Activated CD8-positive, alpha-beta memory T cell treated with anti-CD3 and anti-CD28 coated beads for 1 hour (primary cell): ENCODE measurements at places on chromosomes 2 and 18.

- DNase-seq: no peak
These were observed 128.4 kb upstream of the CBLN2 start for GRCh38 chr18:72672364-72673184.

DNA sequence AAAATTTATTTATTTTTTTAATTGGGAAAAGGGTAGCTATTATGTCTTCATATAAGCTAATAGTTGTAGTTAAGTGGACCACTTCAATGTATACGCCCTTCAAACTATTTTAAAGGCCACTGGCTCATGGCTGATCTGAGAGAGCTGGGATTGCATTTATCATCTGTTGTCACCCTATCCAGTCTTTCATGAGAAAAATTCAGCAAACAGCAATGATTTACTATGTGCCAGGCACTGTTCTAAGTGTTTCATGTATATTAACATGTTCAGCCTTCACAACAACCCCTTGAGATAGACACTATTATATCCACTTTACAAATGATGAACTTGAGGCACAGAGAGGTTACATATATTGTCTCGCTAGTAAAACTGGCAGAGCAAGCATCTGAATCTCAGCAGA lies 66.1 kb upstream of the ZNF397 start:
- DNase-seq: no peak

- DNase-seq: no peak
These were observed 78.1 kb downstream of the ZNF516 start for GRCh38 chr18:76416911-76417310.

DNA sequence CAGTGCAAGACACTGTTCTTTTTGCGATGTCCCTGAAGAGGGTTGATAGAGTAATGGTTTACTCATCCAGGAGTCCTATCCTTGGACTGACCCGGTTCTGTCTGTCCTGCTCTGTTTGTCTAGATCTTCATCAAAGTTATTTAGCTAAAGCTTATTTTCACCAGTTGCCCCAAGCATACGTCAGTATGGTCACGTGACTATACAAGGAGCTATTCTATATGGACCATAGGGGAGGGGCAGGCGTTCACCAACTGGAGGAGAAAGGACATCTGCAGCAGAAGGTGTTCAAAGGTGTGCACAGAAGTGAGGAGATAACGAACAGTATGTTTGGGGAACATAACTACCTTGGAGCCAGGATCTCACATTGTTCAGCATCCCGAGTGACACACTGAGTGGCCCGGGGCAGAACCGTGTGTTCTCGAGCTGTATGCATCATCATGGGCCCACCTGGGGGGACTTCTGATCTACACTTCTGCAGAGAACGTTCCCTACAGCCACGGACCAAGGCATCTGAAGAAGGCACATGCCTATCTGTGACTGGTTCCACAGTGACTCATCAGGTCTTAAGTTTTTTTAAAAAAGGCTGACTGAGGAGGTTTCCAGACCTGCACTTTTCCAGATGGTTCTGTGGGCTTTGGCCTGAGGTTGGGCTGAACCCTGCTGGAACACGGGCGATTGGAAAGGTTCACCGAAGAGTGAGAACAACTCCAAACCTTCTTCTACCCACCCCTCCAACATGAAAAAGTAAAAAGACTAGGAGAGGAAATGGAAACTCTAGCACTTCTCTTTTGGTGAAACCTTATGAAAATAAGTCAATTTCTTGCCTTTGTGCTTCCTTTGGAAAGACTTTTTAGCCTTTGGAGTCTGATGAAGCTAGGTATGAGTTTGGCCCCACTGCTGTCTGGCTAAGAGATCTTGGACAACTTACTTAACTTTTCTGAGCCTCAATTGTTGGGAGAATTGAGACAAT lies 68.6 kb upstream of the YWHAQ start:
- DNase-seq: no peak

DNA sequence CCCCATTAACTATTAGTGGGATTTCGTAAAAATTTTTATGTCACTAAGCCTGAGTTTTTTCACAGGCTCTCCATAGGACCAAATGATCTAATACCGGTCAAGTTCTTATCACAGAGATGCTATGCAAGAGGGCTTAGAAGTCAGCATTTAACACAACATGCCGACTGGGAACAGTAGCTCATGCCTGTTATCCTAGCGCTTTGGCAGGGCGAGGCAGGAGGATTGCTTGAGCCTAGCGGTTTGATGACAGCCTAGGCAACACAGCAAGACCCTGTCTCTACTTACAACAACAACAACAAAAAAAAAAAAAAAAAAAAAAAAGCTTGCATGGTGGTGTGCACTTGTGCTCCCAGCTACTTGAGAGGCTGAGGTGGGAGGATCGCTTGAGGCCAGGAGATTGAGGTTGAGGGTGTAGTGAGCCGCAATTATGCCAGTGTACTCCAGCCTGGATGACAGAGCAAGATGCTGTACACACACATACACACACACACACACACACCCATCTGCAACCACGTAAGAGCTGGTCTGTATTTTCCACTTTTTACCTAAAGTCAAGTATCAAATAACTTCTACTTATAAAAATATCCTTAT lies 67.6 kb upstream of the FAM124B start:
- no peak for DNase-seq

GRCh38 chr2:20398956-20399567 lies 47.8 kb upstream of the RHOB start:
- DNase-seq: no peak

GRCh38 chr2:65228263-65228750 lies 676 bp downstream of the ACTR2 start:
- DNase-seq: no peak

- DNase-seq: no peak
These were observed 393.9 kb downstream of the BCL11A start for GRCh38 chr2:60159519-60159918.

DNA sequence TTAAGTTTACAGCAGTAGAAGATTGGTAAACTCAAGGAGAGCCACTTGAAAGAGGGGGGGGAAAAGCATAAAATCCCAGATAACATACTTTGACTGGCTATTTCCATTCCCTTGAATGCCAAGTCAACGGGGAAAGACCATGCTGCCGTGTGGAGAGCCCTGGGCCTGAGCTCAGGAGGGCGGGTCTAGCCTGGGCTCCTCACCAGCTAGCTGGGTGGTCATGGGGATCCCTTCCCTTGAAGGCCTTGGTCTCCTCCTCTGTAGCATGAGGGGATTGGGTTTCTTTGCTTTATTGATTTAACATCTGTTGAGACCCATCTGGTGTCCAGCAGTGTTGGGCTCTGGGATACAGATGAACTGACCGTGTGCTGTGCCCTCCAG lies 35.0 kb downstream of the TEX51 start:
- no peak for DNase-seq

GRCh38 chr2:102335871-102336366 lies 19.7 kb upstream of the IL18R1 start:
- no peak for DNase-seq

DNA sequence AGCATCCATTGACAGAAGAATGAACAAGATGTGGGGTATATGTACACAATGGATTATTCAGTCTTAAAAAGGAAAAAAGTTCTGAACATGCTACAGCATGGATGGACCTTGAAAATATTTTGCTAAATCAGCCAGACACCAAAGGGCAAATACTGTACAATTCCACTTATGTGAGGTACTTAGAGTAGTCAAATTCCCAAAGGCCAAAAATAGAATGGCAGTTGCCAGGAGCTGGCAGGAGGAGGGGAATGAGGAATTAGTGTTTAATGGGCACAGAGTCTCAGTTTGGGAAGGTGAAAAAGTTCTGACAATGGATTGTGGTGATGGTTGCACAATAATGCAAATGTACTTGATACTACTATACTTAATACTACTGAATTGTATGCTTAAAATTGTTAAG lies 193.2 kb downstream of the MBD2 start:
- no peak for DNase-seq

- peak; percentile 55 for DNase-seq
These were observed at the start of gene TET3 for GRCh38 chr2:73984203-73984921. TET3 (plus strand) TSS chr2:73984910; CDS start chr2:73986404, 1,494 bp downstream.

GRCh38 chr2:53786352-53786704 lies 425 bp downstream of the ASB3 start:
- no peak for DNase-seq

GRCh38 chr18:475202-476031 lies 25.1 kb downstream of the COLEC12 start:
- no peak for DNase-seq

DNA sequence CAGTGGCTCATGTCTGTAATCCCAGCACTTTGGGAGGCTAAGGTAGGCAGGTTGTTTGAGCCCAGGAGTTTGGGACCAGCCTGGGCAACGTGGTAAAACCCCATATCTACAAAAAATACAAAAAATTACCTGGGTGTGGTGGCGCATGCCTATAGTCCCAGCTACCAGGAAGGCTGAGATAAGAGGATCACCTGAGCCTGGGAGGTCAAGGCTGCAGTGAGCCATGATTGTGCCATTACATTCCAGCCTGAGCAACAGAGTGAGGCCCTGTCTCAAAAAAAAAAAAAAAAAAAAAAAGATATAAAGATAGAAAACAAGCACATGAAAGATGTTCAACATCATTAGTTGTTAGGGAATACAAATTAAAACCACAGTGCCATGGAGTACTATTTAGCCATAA lies 65.3 kb upstream of the UGP2 start:
- DNase-seq: no peak

- no peak for DNase-seq
These were observed 9.2 kb downstream of the LRRFIP1 start for GRCh38 chr2:237636578-237636977.
